Activated CD4-positive, alpha-beta T cell treated with anti-CD3 and anti-CD28 coated beads, Interleukin-2, amount 50 U/mL, for 24 hours (primary cell): ENCODE measurements at places on chromosomes 1 and 21.

DNA sequence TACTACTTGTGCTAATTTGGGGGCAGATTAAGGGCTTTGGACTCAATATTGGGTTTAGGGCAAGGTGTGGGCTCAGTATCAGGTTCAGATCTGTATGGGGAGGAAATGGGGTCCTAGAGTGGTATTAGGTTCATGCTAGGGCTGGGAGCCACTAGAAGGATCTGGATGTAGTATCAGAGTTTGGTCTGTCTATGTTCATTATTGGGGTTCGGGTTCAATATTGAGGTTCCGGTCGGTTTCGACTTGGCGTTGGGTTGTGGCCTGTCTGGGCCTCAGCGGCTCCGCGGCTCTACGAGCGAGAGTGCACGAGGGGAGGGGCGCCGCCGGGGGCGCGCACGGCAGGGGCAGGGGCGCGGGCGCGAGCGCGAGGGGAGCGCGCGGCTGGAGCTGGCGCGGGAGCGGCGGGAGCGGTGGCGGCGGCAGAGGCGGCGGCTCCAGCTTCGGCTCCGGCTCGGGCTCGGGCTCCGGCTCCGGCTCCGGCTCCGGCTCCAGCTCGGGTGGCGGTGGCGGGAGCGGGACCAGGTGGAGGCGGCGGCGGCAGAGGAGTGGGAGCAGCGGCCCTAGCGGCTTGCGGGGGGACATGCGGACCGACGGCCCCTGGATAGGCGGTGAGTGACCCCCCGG lies at the start of gene PTPRF:
Gene PTPRF (plus strand): TSS at position 401 of the 624 bp plus-strand sequence. CDS start 14,193 bp downstream, outside the sequence.
- no peak for DNase-seq

GRCh38 chr1:200028586-200029034 lies 1.1 kb downstream of the NR5A2 start:
- no peak for DNase-seq

- DNase-seq, result no peak
These were observed 58.0 kb downstream of the DDX20 start for GRCh38 chr1:111813440-111814304.

DNA sequence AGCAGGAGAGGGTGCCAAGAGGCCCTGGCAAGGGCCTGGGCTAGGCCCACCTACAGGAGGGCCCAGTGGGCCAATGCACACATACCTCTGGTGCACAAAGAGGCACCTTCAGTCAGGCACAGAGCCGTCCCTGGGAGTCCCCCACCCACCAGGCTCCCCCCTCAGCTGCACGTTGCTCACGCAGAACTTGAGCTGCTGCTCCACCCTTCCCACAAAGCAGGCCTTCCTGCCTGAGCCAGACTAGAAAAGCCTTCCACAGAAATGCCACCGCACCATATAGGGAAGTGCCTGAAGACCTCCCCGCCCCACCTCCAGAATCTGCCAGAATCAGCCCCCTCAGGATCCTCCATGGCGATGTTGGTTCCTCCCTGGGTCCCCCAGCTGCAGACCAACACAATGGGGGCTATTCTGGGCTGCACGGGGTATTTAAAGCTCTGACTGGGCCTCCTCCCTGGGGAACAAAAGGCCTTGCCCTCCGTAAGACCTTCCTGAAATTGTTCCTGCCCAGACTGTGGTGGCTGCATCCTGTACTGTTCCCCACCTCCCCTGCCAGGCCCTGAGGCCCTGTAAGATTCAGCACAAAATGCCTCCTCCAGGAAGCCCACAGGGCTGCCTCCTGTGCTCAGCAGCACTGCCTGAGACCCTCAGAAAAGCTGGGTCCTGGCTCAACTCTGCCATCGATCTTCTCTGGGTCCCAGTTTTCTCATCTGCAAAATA lies 27.2 kb downstream of the HSPG2 start:
- DNase-seq, result no peak

DNA sequence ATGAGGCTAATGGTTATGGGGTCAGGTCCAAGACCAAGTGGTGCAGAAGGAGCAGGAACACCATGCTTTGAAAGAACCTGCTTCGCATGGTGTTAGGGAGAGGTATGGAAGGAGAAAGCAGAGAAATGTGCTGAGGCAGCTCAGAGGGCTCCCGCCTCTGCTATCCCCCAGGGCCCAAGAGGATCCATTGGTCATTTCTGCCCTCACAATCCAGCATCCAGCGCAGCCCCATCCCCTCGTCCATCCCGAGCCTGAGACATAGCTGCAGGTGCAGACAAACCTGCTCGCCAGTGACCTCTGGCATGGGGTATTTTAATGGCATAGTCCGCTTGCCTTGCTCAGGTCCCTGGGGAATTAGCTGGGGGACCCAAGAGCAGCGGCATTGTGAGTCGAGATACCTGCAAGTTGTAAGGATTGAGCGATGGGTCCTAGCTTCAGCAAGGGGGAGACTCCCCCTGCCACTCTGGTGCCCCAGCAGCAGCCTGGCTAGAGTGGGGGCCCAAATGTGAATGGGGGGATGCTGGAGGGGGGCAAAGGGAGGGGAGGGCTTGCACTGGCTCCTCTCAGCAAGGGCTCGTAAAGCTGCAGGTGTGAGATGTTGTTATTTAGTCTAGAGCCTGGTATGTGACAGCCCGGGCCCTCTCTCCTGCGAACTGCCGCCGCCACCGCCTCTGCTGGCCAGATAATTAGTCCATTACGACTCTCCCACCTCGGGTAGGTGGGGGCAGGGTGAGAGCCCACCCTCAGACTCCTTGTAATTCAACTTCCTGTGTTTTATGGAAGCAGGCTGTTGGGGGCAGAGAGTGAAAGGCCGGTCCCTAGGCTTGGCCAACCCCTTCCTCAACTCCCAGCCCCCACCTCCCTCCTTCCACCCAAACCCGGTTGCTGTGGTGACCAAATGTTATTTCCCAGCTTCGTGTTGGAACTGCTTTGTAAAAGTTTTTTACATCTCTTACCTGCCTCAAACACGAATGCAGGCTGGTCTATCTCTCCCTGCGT lies 118.8 kb downstream of the RNF220 start:
- no peak for DNase-seq

- DNase-seq, result no peak
These were observed 57.4 kb downstream of the UCK2 start for GRCh38 chr1:165884690-165885304.

DNA sequence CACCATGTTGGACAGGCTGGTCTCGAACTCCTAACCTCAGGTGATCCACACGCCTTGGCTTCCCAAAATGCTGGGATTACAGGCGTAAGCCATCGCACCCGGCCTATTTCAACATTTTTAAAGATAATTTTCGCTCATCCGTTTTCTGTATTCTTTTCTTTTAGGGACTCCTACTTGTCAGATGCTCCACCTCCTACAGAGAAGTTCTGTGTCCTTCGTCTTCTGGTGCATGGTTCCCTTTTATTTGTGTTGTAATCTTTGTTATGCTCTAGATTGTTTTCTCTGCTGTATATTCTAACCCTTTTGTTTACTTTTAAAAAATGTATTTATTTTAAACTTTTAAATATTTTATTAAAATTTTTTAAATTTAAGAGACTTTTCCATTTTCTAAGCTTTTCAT lies 28.4 kb downstream of the CLDN14 start:
- DNase-seq, result no peak

- DNase-seq, result no peak
These were observed 1.6 kb downstream of the AGO4 start for GRCh38 chr1:35809114-35810095.

- DNase-seq, result no peak
These were observed 34.4 kb downstream of the ZSWIM5 start for GRCh38 chr1:45172005-45172404.

- DNase-seq, result no peak
These were observed 56.6 kb downstream of the ADSS2 start for GRCh38 chr1:244394826-244395765.

- DNase-seq, result no peak
These were observed 151.8 kb downstream of the RHOU start for GRCh38 chr1:228887101-228887500.

- DNase-seq, result no peak
These were observed 100.6 kb downstream of the RHOU start for GRCh38 chr1:228835911-228836310.

DNA sequence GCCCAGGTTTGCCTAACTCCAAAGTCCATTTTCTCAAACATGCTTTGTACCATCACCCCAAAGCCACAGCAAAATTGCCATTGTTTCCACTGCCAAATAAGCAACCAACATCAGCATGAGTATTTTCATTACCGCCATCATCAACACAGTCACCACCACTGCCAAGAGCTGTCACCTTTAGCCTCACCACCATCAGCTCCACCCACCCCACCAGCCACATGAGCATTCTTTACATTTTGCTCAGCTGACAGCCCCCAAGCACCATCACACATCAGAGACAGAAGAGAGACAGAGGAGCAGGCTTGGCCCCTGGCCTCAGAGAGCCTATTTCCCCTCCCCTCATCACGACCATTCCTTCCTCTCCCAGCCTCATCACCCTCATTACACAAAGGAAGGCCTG lies 42.7 kb downstream of the TAS1R2 start:
- DNase-seq, result no peak

DNA sequence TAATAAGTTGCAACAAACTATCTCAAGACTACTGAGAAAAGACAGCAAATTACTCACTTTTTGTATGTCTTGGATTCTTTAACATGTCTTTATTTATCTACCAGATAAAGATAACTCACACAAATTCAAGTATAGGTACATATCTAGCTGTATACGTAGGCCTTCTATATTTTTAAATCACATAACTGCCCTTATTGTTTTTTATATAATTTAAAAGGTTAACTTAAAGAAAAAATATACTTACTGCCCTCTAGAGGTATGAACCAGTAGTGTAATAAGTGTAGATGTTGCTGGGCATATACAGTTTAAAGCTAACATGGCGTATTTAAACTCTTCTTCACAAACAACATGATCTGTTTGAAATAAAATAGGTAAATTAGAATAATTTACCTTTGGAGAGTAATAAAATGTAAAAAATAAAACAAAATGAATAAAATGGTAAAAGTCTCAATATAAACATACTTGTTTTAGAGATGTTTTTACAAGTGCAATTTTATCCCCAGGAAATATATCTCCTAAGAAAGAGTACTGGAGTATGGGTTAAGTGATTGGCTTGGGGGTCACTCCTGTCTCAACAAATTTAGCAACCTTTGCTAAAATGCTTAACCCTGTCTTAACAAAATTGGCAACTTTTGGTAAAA lies 235.2 kb downstream of the KCNT2 start:
- no peak for DNase-seq
